ENCODE measurements at places on chromosomes 11 and 22.

GRCh38 chr11:6734616-6735015 lies 37.2 kb downstream of the OR2AG2 start:
- DNase-seq = peak; percentile 24

GRCh38 chr22:26430600-26430999 lies 1.5 kb downstream of the ASPHD2 start:
- no peak for DNase-seq

DNA sequence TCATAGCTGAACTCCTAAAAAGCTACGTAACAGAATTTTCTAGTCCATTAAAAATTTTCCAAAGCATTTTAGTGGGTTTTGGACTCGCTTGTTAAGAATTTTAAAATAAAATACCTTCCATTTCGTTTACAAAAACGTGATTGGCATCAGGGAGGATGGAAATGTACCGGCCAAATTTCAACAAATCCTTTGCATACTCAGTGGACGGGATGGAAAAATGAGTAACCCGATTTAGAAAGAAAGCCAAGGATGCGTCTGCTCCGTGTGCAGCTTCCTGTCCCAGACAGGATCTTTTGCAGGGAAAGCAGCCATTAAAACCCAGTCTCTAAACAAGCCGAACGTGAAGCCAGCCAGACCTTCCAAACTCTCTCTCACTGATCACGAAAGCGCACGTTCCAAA lies 15.6 kb downstream of the TMEM184B start:
- DNase-seq = no peak

DNA sequence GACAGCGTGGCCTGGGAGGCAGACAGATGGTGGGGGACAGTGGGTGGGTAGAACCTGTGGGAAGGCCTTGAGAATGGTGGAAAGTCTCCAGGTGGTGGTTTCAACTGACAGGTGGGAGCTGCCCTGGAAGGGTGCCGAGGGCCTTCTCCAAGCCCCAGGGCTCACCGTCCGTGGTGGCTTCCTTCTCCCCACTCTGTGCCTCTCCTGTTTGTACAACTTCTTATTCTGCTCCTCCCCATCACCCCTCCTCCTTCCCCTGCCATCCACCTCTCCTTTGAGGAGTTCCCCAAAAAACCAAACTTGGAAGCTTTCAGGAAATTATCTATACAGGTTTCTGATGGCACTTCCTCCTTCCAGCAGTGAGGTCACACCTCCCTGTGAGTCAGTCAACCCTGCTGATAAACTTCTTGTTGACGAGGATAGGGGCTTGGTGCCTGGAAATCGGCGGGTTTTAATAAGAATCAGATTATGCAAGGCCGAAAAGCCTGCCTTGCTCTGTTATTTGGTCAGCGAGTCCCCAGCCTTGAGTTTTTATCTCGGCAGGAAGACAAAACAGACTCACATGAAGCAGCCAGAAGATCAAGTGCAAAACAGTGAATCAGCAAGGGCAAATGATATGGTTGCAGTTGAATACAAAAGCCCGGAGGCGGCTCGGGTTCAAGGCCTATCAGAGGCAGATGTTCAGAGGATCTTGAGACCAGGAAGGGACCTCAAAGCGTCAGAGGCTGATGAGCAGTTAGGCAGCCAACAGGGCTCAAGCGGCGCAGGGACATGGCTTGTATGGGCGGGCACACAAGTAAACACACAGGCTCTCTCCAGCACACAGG lies 9.5 kb upstream of the ST3GAL4 start:
- DNase-seq = no peak

GRCh38 chr11:114664641-114665040 lies 13.7 kb upstream of the NXPE2 start:
- no peak for DNase-seq

GRCh38 chr11:12075822-12076821 lies 34.3 kb upstream of the MICAL2 start:
- DNase-seq = no peak

- no peak for DNase-seq
Measured at GRCh38 chr22:22375576-22376351, 131.2 kb downstream of the VPREB1 start.

DNA sequence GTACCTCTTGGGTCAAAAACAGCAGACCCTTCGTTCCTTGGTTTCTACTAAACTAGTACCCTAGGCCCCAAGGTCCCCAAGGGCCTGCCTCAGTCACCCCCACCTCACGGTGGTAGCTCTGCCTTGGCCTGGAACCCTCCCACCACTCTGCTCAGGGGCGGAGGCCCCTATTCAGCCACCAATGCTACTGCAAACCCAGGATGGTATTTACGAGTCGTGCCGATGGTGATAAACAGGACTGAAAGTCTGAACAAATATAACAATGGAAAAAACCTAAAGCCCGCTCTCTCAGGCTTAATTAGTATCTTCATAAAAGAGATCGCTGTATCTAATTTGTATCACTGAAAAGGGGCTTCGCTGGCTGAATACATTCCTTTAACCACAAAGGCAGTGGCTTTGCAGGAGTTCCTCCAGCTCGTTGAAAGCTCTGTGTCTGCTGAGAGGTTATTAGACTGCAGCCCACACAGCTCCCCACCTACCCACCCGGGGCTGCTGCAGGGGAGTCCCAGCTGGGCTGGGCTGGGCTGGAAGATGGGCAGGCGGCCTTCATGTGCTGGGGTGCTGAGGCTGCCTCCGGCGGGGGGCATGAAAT lies 15.2 kb downstream of the SHISAL1 start:
- DNase-seq = no peak

- DNase-seq = no peak
Measured at GRCh38 chr22:26756675-26757293, 99.4 kb downstream of the MIAT start.

DNA sequence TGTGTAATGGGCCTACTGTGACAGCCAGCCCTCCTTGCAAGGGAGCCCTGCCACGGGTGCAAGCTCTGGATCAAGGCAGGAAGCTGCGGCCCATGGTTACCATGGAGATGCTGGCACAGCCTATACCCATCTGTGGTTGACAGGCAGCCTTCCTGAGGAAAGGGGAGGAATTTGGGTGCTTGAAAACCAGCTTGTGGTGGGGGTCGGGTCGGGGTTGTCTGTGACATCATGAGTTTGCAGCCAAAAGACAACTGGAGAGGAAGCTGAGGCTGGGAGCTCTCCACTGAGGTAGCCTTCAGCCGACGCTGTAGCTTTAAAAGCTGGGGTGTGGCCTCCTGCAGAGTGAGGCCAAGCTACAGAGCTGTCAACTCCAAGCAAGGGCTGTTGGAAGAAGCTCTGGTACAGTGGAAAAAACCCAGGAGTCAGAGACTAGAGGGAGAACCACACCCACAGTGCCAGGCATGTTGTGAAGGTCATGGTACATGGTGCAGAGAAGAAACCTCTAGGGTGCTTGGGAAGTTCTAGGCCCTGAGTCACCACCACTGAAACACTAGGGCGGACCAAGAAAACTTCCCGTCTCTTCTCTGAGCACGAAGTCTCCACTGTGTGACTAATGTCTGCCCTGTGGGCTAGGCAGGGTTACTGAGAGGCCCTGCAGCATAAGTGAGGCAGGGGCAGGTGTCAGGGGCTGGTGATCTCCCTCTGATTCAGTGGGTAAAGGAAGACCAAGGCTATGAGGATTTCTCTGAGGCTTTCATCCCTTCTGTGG lies 10.8 kb upstream of the LDHA start:
- peak; percentile 97 for DNase-seq
